Activated CD4-positive, alpha-beta T cell treated with anti-CD3 and anti-CD28 coated beads, Interleukin-2, amount 50 U/mL, for 48 hours (primary cell): ENCODE measurements at places on chromosomes 2 and 18.

GRCh38 chr2:45923701-45924100 lies 272.2 kb downstream of the PRKCE start:
- no peak for DNase-seq

DNA sequence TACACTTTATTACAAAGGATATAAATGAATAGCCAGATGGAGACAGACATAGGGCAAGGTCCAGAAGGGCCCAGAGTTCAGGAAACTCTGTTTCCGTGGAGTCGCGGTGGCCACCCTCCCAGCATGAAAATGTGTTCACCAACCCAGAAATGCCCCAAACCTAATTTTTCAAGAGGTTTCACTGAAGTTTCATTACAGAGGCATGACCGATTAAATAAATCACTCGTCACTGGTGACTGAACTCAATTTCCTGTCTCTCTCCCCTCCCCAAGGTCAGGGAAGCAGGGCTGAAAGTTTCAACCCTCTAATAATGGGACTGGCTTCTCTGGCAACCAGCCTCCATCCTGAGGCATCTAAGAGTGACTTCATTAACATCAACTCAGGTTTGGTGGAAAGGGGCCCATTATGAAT lies 22.4 kb downstream of the USP40 start:
- no peak for DNase-seq

GRCh38 chr2:210667711-210668110 lies 111.3 kb downstream of the CPS1 start:
- no peak for DNase-seq

- DNase-seq = no peak
Observed at GRCh38 chr2:191995285-191995684, 148.4 kb upstream of the CAVIN2 start.

DNA sequence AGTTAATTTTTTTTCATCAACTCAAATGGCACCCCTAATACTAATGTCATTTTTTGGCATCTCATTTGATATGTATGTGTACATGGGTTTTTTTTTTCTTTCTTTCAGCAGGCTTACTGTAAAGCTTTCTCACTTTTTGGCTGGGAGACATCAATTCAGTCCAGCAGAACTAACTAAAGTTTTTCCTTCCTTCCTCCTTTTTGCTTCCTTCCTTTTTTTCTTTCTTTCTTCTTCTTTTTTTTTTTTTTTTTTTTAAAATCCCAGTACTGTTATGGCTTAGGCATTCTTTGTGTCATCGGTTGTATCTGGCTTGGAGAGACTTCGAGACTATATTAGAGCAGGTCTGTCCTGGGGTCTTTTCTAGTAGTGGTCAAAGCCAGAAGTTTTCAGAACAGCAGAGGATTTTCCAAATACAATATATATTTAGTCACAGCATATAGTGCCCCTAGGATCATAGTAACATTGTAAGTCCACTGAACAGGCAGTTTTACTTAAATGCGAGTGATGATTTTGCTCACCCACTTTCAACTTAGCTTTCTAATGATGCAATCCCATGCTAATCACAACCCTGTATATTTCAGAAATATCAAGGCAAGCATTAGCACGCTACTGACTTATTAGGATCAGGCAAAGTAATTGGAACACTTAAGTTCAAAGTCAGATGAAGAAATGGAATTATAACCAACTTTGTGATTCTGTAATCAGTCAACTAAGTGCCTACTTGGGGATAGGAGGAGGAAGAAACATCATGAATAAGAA lies 4.0 kb downstream of the KLHL29 start:
- no peak for DNase-seq

DNA sequence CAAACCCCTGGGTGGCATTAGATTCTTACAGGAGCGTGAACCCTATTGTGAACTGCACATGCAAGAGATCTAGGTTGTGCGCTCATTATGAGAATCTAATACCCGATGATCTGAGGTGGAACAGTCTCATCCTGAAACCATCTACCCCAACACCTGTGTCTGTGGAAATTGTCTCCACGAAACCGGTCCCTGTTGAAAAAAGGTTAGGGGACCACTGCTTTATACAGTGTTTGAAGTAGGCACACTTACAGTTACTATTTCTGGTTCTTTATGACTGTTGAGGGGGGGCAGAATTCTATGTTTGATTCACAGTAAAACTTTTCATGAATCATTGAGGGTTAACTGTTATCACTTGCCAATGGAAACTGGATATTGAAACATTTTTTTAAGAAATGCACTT lies 72.0 kb downstream of the RIF1 start:
- peak; percentile 7 for DNase-seq

DNA sequence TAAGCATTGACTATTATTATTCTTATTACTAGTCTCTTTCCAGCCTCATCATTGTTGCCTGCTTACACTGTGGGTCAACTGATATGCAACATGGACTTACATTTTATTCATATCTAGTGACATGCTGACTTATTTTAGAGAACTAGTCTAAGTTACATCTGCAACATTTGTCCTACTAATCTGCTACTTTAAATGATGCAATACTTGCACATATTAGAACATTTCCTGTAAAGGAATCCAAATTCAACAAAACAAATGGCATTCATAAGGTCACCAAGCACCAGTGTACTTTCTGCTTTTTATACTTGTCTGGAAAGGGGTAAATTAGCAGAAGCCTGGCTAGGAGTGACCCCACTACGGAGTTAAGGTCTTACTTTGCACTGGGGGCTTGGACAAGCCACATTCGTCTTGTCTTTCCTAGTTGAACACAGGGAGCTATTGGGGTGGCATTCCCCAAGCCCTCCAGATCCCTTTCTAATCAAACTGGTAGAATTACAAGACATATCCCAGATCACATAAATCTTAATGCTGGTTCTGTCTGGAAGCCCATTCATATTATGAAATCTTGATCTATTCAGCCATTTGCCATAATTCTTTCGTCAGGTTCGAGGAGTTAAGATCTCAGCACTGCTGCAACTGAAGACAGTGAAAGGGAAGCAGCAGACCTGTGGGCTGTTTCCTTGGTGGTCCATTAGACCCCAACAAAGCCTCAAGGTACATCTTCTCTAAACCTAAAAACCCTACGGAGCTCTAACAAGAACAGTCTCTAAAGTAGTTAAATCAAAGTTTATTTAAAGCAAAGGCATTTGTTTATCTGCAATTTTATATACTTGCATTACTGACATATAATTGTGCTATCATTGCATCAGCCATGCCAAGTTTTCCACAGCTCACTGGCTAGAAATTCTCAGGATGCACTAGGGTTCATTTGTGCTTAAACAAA lies 49.9 kb upstream of the RTN4 start:
- DNase-seq = no peak

GRCh38 chr2:53006980-53007379 lies 760.6 kb upstream of the CHAC2 start:
- no peak for DNase-seq

- no peak for DNase-seq
Observed at GRCh38 chr2:127406454-127406853, 11.8 kb upstream of the PROC start.

DNA sequence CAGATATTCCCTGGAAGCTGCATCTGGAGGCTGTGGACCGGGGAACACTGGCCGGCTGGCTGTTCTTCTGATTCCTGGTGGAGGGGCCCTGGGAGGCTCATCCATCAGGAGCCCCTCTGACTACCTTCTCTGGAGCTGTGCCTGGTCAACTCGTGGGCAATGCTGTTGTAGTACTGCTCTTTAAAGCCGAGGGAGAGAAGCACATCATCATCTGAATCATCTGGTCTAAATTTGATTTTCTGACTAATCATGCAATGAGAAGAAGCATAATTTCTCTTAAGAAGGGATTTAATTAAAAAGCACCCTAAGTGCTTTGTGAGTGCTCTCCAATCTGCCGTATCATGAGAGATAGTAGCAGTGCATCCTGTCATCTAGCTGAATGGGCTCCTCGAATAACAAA lies 229.5 kb downstream of the FHOD3 start:
- no peak for DNase-seq

DNA sequence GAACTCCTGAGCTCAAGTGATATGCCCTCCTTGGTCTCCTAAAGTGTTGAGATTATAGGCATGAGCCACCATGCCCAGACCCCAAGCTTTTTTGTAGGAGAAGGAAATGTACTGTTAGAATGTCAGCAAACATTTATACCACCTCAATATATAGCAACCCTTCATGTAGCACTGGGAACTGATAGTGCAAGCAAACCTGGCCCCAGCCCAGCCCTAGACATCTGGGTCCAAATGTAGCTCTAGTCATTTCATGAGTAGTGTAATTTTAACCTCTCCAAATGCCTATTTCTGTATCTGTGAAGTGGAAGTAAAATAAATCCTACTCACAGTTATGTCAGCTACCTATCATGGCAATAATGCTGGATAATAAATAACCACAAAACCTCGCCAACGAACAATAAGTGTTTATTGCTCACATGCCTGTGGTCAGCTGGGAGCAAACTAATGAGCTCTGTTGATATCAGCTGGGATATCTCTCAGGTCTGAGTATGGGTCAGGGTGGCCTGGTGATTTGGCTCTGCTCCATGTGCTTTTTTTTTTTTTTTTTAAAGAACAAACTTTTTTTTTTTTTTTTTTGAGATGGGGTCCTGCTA lies 180.4 kb downstream of the CD8B2 start:
- no peak for DNase-seq

DNA sequence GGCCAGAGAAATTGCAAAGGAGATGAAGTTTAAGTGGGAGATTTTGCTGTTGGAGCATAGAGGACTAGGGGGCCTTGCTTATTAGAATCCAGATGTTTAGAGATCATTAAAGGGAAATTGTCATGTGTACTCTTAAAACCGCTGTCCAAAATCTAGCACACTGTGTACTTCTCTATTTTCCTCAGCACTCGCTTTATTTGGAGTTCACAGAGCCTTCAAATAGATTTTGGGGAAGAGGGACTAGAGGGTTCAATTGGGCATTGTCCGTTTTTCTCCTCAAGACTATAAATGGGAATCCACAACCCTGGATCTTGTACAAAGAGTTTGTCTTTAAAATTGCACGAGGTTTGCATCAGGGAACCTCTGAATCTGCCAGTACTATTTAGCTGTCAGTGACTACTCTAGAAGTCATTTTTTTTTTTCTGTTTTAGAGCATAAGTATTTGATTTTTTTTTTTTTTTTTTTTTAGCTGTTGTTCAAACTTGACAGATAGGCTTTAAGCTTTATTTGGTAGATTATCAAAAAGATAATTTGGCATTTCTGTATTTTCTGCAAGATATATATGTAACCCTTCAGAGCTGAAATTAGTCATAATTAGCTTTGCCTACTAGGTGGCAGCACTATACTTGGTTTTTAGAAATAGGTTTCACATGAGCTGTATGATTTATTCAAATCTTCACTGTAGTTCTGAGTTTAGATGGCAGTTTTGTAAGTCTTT lies 14.2 kb downstream of the PMS1 start:
- no peak for DNase-seq

- no peak for DNase-seq
Observed at GRCh38 chr18:9902832-9903231, 11.0 kb upstream of the VAPA start.

DNA sequence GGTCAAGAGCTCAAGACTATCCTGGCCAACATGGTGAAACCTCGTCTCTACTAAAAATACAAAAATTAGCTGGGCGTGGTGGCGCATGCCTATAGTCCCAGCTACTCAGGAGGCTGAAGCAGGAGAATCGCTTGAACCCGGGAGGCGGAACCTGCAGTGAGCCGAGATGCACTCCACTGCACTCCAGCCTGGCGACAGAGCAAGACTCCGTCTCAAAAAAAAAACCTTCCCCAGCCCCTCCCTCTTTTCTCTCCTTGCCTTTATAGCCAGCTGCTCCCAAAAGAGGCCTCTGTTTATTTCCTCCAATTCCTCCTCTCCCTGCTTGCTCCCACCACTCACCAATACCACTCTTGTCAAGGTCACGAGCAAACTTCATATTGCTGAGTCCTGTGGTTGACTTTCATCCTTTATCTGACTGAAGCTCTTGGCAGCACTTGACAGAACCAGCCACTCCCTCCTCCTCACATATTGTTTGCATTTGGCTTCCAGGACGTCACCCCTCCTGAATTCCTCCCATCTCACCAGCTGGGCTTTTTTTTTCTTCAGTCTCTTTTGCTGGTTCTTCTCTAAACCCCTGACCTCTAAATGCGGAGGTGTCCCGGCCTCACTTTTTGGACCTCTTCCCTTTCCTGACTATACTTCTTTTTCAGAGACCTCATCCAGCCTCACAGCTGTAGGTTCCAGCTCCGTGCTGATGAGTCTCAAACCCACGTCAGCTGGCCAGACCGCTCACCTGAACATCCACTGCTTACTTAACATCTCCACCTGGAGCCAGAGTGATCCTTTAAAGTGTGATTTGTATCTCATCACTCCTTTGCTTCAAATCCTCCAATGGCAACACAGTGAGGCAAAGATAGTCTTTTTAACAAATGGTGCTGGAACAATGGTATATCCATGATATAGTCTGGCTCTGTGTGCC lies 84.6 kb upstream of the CAB39 start:
- no peak for DNase-seq

DNA sequence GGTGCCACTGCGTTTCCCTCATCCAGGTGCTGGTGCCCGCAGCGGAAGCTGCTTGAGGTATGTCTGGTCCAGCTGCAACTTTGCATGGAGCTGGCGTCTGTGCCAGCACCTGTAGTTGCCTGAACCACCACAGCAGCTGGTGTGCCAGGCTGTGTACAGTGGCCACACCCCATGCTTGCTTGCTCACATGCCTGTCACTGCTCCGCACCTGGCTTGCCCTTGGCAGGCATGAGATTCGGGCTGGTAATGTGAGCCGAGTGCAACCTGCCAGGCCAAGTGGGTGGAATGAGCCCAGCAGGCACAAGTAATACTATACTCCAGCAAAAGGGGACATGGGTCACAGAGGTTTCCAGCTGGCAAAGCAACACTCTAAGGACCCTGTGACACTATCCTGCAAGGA lies 1123.3 kb upstream of the ACVR2A start:
- no peak for DNase-seq

GRCh38 chr2:42138163-42139015 lies 30.8 kb upstream of the EML4 start:
- DNase-seq = no peak

- DNase-seq = no peak
Observed at GRCh38 chr2:230234122-230234722, 8.7 kb downstream of the SP140 start.

DNA sequence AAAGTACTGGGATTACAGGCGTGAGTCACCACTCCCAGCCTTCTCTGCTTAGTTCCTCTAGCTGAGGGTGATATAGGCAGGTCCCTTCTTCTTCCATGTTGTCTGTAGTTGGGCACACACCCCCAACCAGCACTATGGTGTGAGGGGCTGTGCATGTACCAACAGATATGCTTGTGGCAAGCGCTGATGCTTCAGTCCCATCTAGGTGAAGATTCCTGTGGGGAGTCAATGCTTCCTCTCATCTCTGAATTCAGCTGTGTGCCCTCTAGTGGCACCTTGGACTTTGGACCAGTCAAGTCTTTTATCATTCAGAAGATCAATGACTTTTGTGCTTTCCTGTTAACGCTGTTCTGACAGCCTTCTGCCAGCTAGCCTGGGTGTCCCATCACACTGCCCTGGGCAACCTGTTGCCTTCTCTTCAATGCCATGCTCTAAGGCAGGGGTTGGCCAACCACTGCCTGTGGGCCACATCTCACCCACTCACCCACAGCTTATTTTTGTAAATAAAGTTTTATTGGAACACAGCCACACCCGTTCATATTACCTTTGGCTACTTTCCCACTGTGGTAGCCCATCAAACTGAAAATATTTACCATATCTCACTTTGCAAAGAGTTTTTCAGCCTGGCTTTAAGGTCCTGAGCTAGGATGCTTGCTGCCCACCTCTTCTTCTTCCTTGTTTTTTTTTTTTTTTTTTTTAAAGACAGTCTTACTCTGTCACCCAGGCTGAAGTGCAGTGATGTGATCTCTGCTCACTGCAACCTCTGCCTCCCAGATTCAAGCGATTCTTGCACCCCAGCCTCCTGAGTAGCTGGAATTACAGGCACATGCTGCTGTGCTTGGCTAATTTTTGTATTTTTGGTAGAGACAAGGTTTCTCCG lies 51.0 kb downstream of the NPAS2 start:
- DNase-seq = no peak
